GM20000 (cell line): ENCODE measurements at places on chromosomes 11 and 22.
A peak's percentile ranks its signal among the peaks of the same experiment; 100 is the strongest.

- DNase-seq = no peak
Observed at GRCh38 chr22:49087198-49087597, 740.5 kb downstream of the BRD1 start.

DNA sequence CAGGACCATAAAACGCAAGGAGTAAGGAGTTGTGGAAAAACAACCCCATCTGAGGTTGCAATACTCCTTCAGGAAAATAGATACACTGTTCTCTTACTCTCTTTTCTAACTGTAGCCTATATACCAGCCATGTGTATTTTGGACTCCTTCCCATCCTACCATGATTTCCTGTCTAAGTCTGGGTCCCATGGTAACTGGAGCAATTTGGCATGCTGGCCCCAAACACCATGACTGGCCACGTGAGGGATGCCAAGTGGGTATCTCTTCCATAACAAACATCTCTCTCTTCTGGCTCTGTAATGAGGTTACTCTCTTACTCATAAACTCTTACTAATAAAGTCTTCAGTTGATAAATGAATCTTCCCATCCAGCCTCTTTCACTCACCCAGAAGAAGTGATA, 26.5 kb downstream of the ABTB2 start:
- no peak for DNase-seq

DNA sequence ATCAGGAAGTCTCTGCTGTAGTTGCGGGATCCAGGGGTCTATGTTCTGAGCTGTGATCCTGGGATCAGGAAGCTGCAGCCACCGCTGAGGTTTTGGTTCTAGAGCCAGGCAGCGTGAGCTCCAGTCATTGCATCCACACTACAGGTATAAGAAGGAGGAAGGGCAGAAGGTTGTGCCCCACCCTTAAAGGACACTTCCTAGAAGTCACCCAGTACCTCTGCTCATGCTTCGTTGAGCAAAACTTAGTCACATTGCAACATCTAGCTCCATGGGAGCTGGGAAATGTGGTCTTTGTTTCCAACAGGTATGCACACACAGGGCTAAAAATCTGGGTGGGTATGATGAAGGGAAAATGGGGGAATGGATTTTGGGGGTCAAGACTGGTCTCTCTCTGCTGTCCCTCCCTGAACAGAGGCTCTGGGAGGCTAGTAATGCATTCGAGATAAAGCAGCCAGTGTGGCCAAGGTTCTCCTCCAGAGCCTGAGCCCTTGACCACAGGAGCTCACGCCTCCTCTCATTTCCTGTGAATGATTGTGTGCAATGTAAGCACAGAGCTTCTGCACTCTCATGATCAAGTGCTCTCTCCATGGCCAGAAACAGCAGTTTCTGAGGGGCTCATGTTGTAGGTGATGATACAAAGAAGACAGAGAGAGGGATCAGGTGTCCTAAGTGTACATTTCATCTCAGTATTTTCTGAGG, 86.8 kb upstream of the OR4B1 start:
- no peak for DNase-seq

GRCh38 chr11:112554586-112554985, 293.9 kb upstream of the PLET1 start:
- no peak for DNase-seq

DNA sequence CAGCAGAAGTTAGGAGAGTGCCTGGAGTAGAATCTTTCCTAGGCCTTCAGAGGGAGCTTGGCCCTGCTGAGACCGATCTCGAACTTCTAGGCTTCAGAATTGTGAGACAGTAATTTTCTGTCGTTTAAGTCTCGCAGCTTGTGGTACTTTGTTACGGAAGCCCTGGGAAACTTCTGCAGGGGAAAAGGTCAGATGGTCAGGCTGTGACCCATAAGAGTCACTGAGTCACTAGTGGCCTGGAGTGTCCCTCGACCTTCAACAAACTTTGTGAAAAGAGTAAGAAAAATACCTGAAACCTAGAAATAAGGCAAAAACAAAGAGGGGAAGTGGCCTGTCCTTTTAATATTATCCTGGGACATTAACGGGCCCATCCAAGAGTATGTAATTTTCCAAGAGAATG, 34.6 kb downstream of the CSNK2A3 start:
- no peak for DNase-seq

DNA sequence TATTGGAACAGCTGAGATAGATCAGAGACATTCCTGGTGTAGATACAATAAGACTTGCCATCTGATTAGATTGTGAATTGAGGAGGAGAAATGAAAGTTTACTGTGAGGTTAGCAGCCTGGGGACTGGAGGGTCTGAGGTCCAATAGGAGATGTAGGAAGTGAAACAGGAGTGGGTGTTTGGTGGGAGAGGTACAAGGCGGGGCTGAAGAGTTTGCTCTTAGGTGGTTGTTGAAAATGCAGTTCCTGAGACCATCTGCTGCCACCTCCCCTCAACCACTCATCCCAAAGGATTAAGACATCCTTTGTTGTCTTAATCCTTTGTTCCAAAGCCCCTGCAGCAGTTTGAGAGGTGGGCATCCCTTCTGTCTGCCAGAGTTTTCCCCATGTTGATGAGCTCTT, 14.8 kb downstream of the PIWIL4 start:
- peak; percentile 65 for DNase-seq

DNA sequence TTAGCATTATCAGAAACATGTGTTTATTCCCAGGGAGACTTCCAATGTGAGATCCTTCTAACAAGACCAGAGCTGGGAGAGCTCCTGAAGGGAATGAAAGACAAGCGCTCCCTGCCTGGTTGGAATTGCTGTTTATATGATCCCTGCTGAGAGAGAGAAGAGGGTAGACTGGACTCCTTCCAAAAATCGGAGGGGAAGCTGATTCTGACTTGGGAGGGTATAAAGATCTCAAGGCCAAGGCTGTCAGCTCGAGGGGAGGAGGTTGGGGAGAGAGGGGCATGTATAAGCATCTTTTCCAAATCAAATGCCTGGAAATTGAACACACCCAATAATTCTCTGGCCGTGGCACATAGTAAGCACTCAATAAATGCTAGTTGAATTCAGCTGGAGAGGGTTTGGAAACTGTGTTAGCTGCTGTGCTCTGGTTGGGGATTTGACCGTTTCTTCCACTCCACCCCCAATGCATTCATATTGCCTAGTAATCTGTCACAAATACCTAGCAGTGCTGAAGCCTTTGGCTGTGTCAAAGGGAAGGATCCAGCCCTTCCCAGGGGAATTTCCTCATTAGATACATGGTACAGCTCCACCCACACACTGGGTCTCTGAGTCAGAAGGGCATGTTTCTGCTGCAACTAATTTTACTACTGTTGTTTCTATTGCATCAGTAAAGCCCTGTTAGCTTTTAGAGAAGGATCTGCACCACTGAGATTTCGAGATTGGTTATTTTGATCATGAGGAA, 61.5 kb downstream of the CACNG2 start:
- DNase-seq = no peak

DNA sequence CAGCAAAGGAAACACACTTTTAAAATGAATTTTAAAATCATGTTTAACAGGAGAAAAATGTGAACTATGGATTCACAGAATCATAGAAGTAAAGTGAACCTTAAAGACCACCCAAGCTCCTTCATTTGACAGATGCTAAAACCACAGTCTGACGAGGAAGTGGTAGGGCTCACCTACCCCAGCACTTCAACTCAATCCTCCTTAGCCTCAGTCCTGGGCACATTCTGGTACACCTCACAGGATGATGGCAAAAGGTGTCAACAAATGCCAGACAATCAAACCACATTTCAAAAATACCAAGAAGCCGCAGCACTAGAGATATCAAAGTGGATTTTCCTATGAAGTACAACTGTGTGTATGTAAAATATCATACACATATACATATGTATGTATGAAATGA, 43.1 kb downstream of the PITPNB start:
- no peak for DNase-seq

DNA sequence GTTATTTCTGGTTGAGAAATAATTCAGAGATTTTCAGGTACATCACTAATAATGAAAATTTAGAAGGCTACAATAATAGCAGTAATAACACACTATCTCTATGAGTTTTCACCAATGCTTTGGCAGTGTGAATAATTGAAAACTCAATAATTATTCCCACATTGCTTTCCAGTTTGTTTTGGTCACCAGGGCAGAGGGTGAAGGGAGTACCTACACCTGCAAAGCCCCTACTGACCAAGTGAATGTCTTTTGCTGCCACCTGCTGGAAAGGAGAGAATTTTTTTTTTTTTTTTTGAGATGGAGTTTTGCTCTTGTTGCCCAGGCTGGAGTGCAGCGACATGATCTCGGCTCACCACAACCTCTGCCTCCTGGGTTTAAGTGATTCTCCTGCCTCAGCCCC, 3.2 kb downstream of the NELL1 start:
- peak; percentile 55 for DNase-seq

DNA sequence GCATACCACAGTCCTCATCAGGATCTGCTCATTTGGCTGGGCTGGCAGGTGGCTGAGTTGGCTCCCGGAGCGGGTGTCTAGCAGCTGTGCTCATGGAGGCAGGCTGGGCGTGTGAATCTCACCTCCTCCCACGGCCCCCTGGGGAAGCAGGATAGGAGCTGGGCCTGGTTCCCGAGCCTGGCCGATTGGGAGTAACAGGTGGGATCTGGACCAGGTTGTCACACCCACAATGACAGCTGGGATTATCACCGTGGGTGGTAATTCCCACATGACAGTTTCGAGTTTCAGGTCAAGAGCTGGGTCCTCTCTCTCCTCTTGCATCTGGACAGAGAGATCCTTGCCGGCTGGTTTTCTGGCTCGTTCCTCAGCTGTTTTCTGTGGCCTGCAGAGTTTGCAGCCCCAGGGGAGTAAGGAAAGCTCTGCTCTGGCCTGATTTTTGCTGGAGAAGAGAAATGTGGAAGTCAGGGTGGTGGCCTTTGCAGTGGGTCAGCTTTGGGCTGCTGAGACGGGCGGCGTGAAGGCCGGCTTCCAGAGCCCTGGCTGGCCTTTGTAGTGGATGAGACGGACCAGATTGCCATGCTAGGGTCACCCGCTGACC, 57.0 kb downstream of the BCR start:
- no peak for DNase-seq

- no peak for DNase-seq
Observed at GRCh38 chr11:125110506-125110905, 920 bp downstream of the TMEM218 start.

DNA sequence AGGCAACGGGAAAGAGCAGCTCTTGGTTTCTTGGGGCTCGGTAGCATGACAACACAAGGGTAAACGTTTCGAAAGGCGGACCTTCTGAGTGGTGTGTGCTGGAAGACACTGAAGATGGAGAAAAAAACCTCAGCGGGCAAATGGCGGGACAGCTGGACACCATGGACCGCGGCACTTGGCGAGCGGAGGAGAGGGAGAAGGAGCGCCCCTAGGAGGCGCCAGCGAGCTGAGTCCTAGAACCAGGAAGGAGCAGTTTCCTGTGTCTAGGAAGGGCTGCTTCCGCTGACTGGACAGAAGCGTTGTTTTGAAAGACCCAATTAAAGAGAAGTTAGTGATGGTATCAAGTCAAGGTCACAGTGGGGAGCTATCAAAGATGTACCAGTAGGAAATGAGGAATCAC, 44.0 kb upstream of the OPCML start:
- DNase-seq = no peak

DNA sequence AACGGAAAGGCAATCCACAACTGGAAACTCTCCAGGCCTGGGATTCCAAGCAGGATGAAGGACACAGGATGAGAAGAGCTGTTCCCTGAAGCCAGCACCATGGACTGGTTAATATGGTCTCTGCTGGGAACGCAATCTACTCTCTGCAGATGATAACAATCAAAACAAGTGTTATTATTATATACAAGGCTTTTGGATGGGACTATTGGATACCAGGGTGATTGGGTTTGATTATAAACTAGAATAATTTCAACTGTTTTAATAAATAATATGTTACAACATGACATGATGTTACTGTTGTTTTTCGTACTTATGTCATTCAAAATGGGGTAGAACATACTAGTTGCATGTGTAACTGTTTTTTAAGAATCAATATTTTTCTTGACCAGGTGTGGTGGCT, at the start of gene OR52R1:
Gene OR52R1, minus strand, starts transcription at position 101 of the 400 bp plus-strand sequence. Its CDS starts 0 bp downstream, at position 101.
- no peak for DNase-seq

DNA sequence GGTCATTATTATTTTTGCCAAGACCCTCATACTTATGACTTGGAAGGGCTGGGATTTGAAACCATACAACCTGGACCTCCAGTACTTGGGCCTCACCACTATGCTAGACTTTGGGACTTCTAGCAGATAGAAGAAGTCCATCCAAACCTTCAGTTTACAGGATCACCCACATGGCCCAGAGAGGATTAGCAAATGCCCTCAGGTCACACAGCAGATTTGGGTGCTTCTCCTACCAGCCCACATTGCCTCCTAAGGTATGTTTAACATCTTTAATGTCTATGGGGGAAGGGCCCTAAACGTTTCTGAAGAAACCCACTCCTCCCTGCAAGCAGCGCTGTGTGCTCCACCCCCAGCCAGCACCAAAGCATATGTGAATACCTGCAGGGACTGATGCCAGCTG, 17.5 kb upstream of the GCAT start:
- DNase-seq = no peak

GRCh38 chr11:74312326-74312725, 886 bp upstream of the P4HA3 start:
- no peak for DNase-seq

DNA sequence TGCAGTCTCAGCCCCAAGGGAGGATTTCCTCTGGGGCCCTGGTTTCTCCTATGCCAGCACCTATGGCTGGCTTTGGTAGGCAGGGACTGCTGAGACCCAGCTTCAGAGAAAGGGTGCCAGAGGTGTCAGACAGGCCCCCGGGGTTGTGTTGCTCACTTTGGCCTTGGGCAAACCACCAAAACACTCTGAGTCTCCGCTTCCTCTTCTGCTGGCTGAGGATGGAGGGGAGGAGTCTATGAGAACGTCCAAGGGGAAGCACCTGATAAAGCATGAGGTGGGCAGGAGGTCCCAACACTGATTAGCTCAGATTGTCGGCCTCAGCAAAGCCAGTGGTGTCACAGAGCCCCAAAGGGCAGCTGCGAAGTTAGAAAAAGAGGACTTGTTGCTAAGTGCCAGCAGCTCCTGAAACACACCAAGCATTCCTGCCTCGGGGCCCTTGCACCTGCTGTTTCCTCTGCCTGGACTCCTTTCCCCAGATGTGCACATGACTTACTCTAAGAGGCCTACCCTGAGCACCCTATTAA, 10.5 kb downstream of the SMTNL1 start:
- peak; percentile 74 for DNase-seq

- no peak for DNase-seq
Observed at GRCh38 chr11:104979839-104980238, 11.5 kb upstream of the CASP4 start.
